Pons (tissue), 1 donor: ENCODE measurements at places on chromosomes 3 and 15.

GRCh38 chr3:176954517-176954916, 242.8 kb downstream of the TBL1XR1 start:
- no peak for DNase-seq

- DNase-seq: no peak
Observed at GRCh38 chr15:35603301-35603700, 57.3 kb upstream of the DPH6 start.

DNA sequence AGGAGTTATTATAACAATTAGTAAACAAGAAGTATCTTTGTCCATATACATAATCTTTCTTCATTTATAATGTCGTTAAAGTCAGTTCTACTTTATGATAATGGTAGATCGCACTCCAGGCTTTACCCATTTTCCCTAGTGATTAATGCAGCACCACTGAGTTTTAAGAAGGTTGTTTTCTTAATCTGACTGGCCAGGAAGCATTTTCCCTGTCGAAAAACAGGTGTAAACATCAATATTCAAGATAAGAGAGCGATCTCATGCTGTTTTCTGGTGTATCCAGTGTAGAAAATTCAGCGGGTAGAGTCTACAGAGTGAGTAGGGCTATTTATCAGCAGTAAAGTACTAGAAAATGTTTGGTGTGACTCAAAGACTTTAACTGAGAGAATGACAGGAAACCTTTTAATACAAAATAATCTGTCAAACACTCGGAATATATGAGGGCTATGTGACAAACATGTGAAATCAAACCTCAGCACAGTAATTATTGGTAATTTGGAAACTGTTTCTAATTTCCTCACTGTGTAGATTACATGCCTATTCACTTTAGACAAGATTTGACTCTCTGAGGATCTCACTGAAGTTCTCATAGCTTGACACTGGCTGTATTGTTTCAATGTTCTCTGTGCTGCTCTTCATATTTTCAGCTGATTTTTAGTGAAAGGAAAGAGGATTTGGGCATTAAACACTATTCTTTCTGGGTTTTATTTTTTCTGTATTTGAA, 1013.2 kb downstream of the VGLL3 start:
- DNase-seq: peak; percentile 54

DNA sequence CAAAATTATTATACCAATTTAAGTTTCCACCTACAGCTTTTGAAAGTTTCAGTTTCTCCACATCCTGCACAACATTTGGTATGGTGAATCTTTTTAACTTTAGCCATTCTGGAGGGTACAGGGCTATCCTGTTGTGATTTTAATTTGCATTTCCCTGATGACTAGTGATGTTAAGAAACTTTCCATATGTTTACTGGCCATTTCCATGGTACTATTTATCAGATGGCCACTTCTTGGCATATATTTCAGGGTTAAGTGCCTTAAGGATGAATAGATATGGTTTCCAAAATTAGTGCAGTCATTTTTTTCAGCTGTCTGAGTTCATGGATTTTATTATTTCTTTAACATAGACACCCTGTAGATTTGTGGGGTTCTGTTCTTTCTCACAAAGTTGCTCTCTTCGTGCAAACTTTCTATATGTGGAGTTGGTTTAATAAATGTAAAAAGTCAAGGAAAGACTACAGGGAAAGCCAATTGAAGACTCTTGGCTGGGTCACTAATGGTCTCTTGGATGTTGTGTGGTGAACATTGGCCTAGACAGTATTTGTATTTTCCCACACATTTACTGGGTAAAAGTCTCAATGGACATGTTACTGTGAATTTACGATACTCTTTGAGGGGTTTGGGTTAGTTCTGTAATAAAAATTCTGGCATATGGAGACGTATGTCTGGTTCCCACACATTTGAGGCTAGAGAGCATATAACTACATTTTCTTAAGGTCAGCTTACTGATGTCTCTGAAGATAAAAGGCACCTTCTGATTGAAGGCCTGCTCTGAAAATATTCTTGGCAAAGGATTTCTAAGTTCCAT, 147.5 kb upstream of the PDZRN3 start:
- no peak for DNase-seq

GRCh38 chr15:88419830-88420229, 47.4 kb downstream of the MRPL46 start:
- no peak for DNase-seq

GRCh38 chr3:176469694-176470205, 727.5 kb downstream of the TBL1XR1 start:
- DNase-seq: no peak

DNA sequence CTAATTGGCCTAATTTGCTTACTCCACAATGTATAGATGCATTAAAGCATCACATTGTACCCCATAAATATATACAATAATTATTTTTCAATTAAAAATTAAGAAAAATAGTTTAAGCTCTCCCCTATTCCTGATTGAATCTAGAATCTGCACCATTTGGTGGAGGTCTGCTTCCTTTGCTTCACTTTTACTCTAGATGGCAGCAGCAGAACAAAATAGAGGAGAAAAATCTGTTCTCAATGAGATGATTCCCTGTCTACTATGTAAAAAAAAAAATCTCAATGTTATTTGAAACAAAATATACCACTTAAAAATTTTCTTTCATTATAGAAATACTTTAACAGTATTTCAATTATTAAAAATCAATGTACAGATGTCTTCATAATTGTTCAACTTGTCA, 109.6 kb upstream of the FXR1 start:
- peak; percentile 74 for DNase-seq

- DNase-seq: no peak
Observed at GRCh38 chr3:131222599-131222998, 159.0 kb upstream of the NUDT16 start.

GRCh38 chr15:48775546-48775945, 35.3 kb downstream of the CEP152 start:
- no peak for DNase-seq

GRCh38 chr15:63999177-63999576, 47.1 kb downstream of the DAPK2 start:
- DNase-seq: no peak

DNA sequence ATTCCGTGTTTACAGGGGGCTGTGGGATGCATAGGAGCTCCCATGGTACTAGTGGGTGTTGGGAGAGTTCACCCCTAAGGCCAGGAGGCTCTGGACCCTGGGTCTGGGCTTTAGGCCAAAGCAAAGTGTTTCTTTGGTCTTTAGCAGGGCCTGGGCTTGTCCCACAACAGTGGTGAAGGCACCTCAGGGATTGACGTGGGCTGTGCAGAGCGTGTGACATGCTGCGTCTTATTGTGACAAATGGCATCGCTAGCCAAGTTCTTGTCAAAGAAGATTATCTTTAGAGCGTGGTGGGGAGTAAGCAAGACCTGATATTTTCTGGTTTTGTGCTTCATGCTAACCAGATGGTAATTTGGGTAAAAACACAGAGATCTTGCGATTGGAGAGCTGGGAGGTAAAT, 170.1 kb downstream of the APBA2 start:
- no peak for DNase-seq

DNA sequence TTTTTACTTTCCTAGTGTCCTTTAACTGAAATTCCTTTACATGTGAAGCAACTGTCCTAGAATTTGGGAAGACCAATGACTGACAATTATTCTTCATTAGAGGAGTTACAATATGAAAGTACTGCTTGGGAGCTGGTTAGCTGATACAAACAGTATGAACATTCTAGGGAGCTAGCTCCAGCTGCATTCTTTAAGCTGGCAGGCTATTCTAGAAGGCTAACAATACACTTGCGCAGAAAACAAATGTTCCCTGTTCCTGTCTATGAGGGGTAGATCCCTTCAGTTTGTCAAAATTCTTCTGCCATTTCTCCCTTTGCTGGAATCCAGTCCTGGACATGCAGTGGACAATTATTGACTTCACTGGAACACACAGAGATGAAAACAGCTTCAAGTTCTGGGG, 60.2 kb upstream of the NANOGP8 start:
- peak; percentile 73 for DNase-seq
